NCI-H1436 (cell line): ENCODE measurements at places on chromosomes 1 and 21.

GRCh38 chr1:109668123-109668775 is 392 bp downstream of the GSTM2 start:
- no peak for DNase-seq

GRCh38 chr1:159895286-159895685 is 4.7 kb downstream of the CFAP45 start:
- DNase-seq, result no peak

GRCh38 chr1:96968541-96968940 is 247.0 kb downstream of the PTBP2 start:
- DNase-seq, result no peak

GRCh38 chr1:40090652-40091355 is 6.2 kb downstream of the PPT1 start:
- no peak for DNase-seq

GRCh38 chr1:171427852-171428471 is 57.4 kb upstream of the PRRC2C start:
- DNase-seq, result no peak
